Vagina (tissue), 2 donors: ENCODE measurements at places on chromosomes 5 and 9.

- no peak for DNase-seq
These were observed 279.0 kb downstream of the AOPEP start for GRCh38 chr9:95005278-95006143.

DNA sequence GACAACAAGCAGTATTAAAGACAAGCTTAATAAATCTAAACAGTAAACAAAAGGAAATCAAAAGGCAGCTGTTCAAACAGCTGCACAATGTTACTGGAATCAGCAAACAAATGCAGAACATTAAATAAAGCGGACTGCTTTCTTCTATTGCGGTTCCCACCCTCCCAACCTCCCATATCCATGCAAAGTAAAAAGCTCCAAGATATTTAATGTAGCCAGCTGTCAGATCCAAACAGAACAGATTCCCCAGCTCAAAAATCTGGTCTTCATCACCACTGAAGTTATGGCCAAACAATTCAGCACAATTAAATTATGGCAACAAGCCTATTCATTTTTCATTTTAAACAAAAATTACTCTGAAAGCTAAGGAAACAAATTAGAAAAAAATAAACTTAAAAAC is 75.9 kb downstream of the SLC38A9 start:
- no peak for DNase-seq

GRCh38 chr9:90099262-90099963 is 494.6 kb downstream of the GADD45G start:
- DNase-seq: no peak

- no peak for DNase-seq
These were observed 643.7 kb upstream of the ACO1 start for GRCh38 chr9:31740705-31741104.

DNA sequence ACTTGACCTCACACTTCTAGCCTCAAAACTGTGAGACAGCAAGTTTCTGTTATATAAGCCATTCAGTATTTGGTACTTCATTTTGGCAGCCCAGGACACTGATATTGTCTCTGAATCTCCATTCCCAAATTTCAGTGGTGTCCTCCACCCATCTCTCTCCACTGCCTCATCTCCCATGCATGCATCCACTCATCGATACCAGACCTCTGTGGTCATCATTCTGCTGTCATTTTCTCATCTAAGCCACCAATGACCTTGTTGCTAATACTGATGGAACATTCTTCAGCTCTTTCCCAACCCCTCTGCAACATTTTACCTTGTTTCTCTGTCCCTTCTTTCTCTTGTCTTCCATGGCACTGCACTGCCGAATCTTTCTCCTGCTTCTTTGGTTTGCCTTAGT is 221.8 kb downstream of the SNX18 start:
- peak; percentile 3 for DNase-seq

GRCh38 chr5:149056616-149057165 is 6.2 kb downstream of the SH3TC2 start:
- no peak for DNase-seq

GRCh38 chr5:170297589-170298462 is at the start of gene LCP2:
Gene LCP2 (minus strand): TSS chr5:170297777. CDS start chr5:170297611, 166 bp downstream.
- no peak for DNase-seq

- DNase-seq: no peak
These were observed 535.6 kb upstream of the MEF2C start for GRCh38 chr5:89418407-89419085.

GRCh38 chr5:78056901-78057514 is 237.5 kb downstream of the AP3B1 start:
- no peak for DNase-seq

GRCh38 chr5:95803271-95804148 is 19.0 kb downstream of the GLRX start:
- DNase-seq: no peak

- no peak for DNase-seq
These were observed 46.5 kb upstream of the ZSWIM6 start for GRCh38 chr5:61285531-61285930.

DNA sequence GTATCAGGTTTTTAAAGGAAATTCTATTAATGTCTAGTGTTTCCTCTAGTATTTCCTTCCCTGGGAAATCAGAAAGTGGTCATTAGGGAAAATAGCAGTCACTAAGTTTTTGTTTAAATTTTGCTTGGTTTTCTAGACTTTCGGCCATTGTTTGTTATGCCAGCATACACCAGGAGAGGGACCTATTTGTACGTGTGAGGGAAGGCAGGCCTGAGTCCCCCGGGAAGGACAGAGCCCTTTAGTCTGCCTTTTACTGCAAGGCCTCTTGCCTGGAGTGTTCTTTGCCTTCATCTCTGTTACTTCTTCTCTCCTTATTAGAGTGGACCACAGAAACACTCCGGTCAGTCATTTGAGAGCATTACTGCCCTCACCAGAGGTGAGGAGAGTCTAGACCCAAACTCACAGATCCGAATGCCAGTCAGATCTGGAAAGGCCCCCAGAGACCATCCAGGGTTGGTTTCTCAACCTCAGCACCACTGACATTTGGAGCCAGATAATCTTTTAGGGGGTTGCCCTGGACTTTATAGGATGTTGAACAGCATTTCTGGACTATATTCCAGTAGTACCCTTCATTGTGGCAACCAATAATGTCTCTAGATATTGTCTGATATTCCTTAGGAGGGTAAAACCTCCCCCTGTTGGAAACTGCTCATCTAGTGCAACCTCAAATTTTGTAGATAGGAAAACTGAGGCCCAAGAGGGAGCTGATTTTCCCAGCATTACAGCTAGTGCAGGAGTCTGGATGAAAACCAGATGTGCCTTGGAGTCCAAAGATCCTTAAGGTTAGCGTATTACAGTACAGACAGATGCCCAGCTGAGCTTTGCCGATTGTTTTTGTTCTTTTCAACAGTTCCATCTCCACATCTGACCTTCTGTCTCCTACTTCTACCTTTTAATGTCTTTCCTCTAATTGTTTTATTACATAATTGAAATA is 93.0 kb upstream of the NIPAL4 start:
- no peak for DNase-seq

GRCh38 chr9:112327718-112328450 is 5.5 kb downstream of the PTBP3 start:
- no peak for DNase-seq

DNA sequence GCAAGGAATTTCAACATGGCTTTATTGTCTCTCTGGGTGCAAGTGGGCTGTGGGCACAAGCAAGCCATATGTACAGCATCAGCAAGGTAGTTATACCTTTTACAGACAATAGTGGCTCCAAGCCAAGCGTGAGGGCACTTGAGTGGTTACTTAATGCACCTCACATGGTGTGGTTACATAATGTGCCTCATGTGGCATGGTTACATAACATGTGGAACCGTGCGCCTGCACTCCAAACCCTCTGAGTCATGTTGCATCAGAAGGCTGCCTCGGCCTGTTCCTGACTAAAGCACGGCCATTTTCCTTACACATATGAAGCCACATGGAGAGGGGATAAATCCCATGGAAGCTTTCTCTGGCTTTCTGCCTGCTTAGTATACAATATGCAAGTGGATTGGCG is 150.9 kb downstream of the OSTF1 start:
- no peak for DNase-seq

DNA sequence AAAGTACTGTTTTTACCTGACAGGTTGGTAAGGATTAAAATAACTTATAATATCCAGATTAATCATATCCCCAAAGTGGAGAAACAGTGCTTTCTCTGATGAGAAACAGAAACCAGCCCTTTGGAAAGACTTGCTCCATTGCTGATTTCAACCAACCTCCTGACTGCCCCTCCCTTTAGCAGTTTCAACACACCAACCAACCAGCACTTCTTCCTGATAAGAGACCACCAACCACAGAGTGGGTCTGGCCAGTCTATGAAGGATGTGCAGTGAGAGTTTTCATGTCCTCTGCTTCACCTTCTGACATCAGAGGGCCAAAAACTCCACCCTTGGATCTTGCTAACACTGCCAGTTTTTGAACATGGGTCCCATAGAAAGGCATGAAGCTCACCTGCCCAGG is 28.1 kb downstream of the RIGI start:
- DNase-seq: no peak

DNA sequence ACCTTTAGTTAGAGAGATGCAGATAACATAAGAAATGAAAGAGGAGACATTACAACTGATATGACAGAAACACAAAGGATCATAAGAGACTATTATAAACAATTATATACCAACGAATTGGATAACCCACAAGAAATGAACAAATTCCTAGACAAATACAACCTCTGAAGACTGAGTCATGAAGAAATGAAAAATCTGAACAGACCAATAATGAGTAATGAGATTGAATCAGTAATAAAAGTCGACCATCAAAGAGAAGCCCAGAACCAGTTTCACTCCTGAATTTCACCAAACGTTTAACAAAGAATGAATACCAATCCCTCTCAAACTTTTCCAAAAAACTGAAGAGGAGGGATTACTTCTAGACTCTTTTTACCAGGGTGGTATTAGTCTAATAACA is 50.5 kb upstream of the PCAT7 start:
- DNase-seq: no peak

- DNase-seq: no peak
These were observed 13.5 kb upstream of the ANKRD18B start for GRCh38 chr9:33510262-33511183.

DNA sequence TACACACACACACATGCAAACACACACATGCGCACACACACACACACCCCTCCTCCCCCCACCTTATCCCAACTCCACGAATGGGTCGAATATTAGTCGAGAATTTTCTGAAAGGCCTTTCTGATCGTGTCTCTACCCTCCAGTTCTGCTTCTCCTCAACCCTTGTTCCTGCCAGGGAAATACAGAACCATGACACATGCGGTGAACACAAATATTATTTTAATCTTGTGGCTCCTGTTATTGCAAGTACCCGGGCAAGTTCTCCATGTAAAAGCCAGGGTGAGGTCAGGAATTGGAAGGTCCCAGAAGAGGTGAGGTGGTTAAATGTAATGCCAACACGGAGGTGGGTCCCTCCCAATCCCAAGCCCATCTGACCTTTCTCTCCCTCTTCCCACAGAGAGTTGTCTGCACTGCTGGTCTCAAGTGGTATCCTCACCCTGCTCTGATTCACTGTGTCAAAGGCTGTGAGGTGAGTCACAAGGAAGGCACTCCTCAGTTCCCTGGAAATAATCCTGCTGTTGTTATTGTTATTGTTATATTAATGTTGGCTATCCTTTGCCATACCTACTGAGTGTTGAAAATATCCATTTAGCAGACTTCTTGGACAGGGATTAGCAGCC is 223.7 kb downstream of the PAPPA start:
- DNase-seq: no peak

- no peak for DNase-seq
These were observed 33.8 kb upstream of the TXNDC8 start for GRCh38 chr9:110371411-110372007.

GRCh38 chr9:113590991-113591898 is 127.7 kb downstream of the RGS3 start:
- DNase-seq: no peak

DNA sequence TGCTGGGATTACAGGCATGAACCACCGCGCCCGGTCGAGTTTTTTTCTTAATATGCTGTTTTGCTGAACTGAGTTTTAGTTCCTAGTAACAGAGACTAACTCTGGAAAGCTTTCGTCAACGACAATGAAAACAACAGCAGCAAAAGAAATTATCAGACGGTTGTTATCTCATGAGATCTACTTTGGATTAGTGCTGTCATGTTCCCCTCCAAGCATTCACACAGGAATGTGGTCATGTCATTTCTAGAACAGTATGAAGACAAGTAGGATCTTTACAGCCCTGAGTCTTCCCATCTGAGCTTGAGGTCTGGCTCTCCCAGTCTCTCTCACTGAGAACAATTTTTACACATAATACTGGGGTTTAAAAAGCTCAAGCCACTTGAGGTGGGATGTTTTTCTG is 4.0 kb upstream of the ANKRD33B start:
- DNase-seq: no peak

DNA sequence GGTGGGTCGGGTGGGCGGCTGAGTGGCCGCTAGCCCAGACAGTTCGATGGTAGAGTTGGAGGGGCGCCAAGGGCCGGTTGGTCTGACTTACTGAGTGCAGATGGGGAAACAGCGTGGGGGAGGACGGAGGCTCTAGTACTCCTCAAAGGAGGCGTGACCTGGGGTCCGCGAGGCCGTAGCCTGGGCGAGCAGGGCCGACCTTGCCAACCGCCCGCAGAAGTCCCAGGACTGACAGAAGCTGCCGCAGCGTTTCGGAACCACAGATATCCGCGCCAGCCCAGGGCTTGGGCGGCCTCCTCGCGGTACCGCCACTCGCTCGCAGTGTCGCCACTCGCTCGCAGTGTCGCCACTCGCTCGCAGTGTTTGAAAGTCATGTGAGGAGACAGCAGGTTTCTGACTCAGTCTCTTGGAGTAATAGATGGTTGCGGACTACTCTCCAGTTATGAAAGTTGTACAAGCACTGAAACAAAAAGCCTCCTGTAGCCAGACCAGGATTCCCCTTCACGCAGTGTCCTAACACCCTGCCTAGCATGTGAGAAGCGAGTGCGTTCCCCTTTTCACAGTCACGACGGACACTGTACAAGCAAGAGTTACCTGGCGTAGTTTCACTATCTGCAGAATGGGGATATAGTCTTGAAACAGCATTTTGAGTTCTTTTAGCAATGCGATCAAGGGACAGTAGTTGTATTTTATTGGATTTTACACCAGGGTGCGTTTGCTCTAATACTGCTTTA is 674 bp downstream of the TMEM38B start:
- DNase-seq: no peak

- no peak for DNase-seq
These were observed 32.2 kb downstream of the ALDH7A1 start for GRCh38 chr5:126562823-126563222.
